DMS79 treated with DMSO at 0.1 percent for 48 hours (cell line): ENCODE measurements at places on chromosomes 13 and 19.

DNA sequence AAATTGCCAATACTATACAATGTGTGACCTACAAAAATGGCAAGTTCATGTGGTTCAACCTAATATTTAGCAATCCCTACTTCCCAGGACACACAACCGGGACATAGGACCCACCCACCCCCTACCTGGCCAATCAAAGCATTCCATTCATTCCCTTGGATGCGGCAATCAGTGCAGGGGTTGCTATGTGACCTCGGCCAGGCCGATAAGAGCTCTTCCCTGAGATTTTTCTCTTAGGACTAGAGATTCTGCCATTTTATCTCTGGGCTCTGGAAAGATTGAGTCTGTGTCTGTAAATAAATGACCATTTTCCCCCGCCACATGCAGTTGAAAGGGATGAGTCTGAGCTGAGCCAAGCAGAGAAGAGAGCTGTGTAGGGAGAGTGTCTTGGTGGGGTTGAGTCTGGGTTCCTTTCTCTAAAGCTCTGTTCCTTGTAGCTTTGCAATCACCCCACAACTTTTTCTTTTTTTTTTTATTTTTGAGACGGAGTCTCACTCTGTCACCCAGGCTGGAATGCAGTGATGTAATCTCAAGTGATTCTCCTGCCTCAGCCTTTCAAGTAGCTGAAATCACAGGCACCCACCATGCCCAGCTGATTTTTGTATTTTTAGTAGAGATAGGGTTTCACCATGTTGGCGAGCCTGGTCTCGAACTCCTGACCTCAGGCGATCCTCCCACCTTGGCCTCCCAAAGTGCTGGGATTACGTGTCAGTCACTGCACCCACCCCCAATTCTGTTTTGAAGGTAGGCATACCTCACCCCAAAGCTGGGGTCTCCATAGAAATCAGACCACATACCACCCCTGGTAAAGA, 7.4 kb downstream of the IFNL1 start:
- DNase-seq, result no peak

- DNase-seq, result no peak
Observed at GRCh38 chr19:45344621-45345505, 4.3 kb downstream of the KLC3 start.

GRCh38 chr13:87667686-87668085, 3.5 kb upstream of the SLITRK5 start:
- no peak for DNase-seq

DNA sequence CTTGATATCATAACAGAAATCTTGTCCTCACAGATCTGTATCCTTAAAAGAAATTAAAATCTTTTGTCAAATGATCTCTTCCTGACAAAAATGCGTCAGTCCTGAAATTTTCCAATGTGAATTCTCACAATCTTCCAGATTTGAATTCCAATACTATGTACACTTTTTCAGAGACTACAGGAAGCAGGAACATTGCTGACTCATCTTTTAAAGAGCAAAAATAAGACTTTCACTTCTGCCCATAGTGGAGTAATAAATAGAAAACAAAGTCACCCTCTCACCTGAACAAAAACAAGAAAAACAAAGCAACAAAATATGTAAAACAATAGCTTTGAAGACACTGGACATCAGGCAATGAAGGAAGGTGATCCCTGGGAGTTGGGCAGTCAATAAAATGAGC, 167.0 kb upstream of the IPO5 start:
- DNase-seq, result no peak

GRCh38 chr13:100835695-100836094, 161.1 kb upstream of the TMTC4 start:
- DNase-seq, result no peak

GRCh38 chr13:41467425-41467945, 10.1 kb downstream of the RGCC start:
- DNase-seq, result no peak

GRCh38 chr13:46893798-46894560, 2.9 kb downstream of the HTR2A start:
- no peak for DNase-seq

- DNase-seq, result no peak
Observed at GRCh38 chr19:373391-374182, 29.0 kb upstream of the MIER2 start.

DNA sequence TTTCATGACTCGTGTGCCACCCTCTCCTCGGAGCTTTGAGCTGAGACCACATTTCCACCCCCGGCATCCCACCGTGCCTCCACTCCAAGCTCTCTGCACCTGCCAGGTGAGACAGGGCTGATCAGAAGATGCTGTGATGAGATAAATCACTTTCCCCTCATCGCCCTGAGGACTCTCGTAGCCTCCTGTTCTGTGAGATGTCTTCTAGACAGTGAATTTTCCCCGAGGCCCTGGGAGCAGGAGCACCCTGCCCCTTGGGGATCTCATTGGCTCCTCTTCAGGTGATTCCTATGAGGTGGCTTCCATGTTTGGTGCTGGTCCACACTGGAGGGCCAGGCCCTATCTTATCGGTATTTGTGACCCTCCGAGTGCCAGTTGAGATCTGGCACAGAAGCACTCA, 154.0 kb upstream of the TSHZ3 start:
- DNase-seq, result no peak

DNA sequence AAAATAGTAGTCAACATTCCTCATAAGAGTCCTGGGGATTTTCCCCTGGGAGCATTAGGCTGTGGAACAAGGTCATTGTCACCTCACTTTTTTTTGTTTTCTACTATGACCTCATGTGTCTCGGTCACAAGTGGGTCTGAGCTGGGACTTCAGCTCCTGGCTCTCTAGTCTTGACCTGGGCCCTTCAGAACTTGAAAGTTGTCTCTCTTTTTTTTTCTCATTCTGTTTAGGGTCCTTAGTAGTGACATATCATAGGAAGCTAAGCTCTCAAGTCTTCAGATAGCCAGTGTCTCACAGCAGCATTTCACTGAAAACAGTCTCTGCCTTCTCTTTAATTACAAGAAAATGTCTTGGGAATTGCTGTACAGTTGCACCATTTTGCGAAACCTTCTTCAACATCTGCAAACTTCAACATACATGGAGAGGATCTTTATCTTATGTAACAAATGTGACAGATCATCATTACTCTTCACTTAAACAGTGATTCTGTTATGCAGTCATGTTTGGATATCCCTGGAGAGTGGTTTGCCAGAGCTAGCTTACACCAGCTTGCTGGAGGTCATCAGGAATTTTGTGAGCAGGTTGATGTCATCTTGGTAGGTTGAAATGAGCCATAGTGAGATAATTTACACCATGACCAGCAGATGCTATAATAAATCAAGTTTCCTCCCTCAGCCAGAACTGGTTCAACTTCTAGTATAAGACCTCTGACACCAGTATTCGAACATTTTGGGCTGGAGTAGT, 131.5 kb downstream of the GPC5 start:
- no peak for DNase-seq

- DNase-seq, result no peak
Observed at GRCh38 chr19:16628984-16629691, 1.1 kb upstream of the MED26 start.

GRCh38 chr13:48400090-48400694, 12.7 kb downstream of the LPAR6 start:
- no peak for DNase-seq

GRCh38 chr19:17211547-17212446, 3.4 kb upstream of the USE1 start:
- DNase-seq, result no peak

DNA sequence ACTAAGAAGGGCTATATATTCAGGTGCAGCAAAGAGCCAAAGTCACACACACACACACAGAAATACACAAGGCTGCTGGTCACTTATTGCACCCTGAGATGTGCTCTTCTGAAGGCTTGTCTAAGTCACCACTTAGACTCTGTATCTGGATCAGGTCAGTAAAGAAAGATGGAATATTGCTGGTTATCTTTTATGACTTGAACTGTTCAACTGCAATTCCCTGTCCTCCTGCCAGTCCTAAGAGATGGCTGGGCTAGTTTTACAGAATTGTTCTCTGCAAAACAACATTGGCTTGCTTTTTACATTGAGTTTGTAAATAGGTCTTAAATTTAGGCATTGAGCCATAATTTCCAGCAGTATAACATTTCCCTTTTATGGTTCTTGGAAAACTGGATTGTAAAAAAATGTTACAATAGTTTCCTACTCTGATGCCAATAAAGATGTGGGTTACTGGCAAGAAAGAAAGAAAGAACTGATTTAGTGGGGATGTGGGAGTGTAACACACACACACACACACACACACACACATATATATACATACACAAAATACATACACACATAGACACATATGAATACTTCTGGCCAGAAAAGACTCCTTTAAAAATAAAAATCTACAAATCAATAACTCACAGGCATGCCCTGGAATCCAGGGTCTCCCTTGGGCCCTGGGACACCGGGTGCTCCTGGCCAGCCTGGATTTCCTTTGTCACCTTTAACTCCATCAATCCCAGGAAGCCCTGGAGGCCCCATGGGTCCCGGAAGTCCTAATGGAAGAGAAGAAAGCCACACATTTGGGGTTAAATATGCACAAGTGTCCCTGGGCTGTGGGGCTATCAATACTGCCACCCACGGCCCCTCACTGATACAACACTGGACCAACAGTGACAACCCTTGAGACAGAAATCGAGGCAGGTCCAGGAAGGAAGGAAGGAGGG, 137.7 kb downstream of the COL4A1 start:
- no peak for DNase-seq

- no peak for DNase-seq
Observed at GRCh38 chr13:23711355-23711754, 141.1 kb downstream of the TNFRSF19 start.

GRCh38 chr13:114015969-114016295, 42.1 kb upstream of the C13orf46 start:
- no peak for DNase-seq

DNA sequence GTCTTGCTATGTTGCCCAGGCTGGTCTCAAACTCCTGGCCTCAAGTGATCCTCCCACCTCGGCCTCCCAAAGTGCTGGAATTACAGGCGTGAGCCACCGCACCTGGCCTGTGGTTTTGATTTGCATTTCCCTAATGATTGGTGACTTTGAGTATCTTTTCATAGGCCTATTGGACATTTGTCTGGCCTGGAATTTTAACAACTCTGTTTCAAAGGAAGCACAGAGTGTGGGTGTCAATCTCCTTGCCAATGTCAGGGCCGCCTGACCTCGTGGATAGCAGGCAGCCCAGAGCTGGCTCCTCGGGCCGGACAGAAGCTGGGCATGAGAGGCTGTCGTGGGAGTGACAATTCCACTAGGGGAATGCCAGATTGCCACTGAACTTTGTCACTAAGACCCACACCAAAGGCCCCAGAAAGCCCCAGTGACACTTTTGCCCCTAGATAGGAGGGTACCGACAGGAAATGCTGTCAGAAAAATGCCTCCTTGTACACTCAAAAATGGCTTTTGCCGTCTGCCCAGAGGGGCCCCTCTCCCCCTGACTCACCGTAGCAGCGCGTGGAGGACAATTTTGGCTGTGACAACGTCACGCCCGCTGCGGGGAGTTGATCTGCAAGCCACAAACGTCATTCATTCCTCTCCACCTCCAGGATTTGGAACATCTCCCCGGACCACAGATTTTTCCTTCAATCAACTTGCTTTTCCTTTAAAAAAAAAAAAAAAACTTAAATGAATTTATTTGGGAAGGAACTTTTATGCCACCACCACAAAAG, 11.7 kb upstream of the ADGRE5 start:
- DNase-seq, result no peak

- no peak for DNase-seq
Observed at GRCh38 chr13:28843639-28844038, 23.5 kb downstream of the MTUS2 start.

- no peak for DNase-seq
Observed at GRCh38 chr13:22169473-22169872, 498.6 kb downstream of the FGF9 start.

DNA sequence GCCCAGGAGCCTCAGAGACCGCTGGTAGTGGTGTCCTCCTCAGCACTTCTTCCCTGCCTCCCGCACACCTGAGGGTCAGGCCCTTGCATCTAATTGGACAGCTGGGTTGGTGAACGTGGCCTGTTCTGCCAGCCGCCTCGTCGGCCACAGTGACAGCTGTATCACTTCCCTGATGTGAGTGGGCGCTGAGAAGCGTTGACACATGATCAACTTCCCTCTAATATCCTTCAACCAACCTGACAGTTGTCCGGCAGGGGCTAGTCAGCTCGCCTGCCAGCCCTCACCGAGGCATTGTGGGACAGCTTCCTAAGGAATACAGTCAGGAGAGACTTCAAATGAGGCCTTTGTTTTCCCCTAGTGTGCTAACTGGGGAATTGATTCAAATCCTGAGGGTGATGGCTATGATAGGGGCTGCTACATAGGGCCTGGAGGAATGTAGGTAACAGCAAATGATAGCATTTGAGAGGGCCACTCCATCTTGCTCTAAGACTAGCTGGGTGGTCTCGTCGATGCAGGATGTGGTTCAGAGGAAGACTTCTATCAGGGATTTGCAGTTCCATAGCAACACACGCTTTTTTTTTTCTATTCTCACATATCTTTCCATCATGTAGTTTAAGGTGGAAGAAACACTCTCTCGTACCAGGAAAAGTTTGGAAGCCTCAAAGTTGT, 230.8 kb downstream of the TSHZ3 start:
- DNase-seq, result no peak

GRCh38 chr13:50679321-50679720, 164.2 kb downstream of the DLEU7 start:
- no peak for DNase-seq

DNA sequence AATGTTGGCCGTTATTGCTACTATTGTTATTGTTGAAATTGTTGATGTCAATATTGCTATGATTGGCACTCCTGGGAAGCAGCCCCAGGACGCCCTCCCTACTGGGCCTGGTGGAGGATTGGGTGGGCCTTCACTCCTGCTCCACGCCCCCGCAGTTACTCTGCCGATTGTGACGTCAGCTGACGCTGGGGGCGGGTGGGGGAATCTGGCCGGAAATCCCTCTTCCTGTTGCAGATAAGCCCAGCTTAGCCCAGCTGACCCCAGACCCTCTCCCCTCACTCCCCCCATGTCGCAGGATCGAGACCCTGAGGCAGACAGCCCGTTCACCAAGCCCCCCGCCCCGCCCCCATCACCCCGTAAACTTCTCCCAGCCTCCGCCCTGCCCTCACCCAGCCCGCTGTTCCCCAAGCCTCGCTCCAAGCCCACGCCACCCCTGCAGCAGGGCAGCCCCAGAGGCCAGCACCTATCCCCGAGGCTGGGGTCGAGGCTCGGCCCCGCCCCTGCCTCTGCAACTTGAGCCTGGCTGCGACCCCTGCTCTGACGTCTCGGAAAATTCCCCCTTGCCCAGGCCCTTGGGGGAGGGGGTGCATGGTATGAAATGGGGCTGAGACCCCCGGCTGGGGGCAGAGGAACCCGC, at the start of gene ETV2:
Gene ETV2, plus strand, starts transcription at position 231 of the 637 bp plus-strand sequence. CDS start 716 bp downstream, outside the sequence.
- no peak for DNase-seq

- peak; percentile 72 for DNase-seq
Observed at GRCh38 chr19:4851551-4852290, 15.7 kb downstream of the PLIN3 start.
